ENCODE measurements at places on chromosomes 2 and 18. TPM values are rescaled to one million over a fixed set of nuclear protein-coding genes. Genes with fewer than 3 reads are reported as not detected.

The IL1R2 gene
- 8.2 TPM for total RNA-seq

The TMEM87B gene
- 38.3 TPM for total RNA-seq

The IL1RN gene
- total RNA-seq: 3.8 TPM

DNA sequence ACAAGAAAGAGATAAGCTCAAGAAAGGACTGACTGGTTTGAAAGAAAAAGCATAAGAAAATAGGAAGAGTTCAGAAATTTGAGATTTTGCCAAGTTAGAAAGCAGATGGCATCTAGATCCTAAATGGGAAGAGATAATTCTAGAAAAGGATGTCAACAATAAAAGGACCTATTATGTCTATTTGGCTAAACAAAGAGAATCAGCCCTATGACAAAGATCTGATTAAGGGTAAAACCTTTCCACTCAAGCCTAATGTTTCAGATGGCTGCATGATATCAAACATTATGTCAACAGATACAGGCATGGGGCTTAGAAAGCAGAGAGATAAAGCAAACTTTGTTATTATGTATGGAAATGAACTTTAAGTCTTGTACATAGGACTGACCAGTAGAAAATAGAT, 465.0 kb upstream of the TRIB2 start:
- DNase-seq: no peak
- no peak overlapping the region for H3K4me3 ChIP-seq
- no peaks in the 10 kb centered on the region for H3K27me3 ChIP-seq
- no peaks in the 10 kb centered on the region for H3K4me1 ChIP-seq
- no peak overlapping the region for H3K27ac ChIP-seq
- no peaks in the 10 kb centered on the region for H3K36me3 ChIP-seq

DNA sequence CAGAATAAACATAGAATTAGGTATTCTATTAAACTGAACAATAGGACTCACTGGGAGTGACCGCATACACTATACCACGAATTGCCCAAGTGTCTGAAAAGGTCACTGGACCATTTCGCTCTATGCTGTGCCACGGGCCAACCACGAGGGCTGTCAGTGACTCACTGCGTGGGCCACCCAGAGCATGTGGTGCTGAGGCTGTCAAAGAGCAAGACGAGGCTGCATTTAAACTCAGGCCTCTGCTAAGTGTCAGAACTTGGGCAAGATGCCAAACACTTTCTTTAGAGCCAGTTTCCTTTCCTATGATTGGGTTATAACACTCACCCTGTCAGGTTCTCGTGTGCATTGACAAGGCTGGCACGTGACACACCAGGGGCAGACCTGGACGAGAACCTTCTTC, 97.5 kb downstream of the SH3YL1 start:
- no peaks in the 10 kb centered on the region for H3K4me1 ChIP-seq
- H3K4me3 ChIP-seq: no peak overlapping the region
- no peak overlapping the region for H3K27ac ChIP-seq

- DNase-seq: no peak
- no peak overlapping the region for H3K27ac ChIP-seq
- no peaks in the 10 kb centered on the region for H3K36me3 ChIP-seq
- H3K4me3 ChIP-seq: no peak overlapping the region
These were observed 17.0 kb upstream of the C1QL2 start for GRCh38 chr2:119175517-119175916.

GRCh38 chr18:8662560-8663255, 42.6 kb upstream of the MTCL1 start:
- no peak for DNase-seq
- no peak overlapping the region for H3K27ac ChIP-seq
- H3K36me3 ChIP-seq: no peaks in the 10 kb centered on the region
- no peak overlapping the region for H3K4me3 ChIP-seq

DNA sequence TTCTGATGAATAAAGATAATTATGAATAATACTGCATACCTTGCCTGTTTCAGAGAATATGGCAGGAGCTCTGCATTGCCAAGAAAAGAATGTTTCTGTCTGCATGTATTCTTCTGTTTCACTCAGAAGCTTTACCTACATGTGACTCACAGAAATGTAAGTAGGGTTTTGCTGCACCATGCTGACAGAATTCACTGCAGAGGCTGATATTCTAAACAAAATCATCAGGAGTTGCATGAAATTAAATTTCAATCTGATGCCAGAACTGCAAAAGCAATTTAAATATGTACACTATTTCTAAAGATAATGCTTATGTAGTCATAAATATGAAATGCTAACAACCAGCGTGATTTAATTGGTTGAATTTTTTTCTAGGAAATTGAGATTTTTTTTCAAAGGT, 332.8 kb upstream of the FSHR start:
- H3K27me3 ChIP-seq: no peaks in the 10 kb centered on the region
- DNase-seq: no peak
- H3K4me3 ChIP-seq: no peak overlapping the region
- no peaks in the 10 kb centered on the region for H3K4me1 ChIP-seq

GRCh38 chr18:22102953-22103646, 66.3 kb upstream of the GATA6 start:
- H3K36me3 ChIP-seq: no peaks in the 10 kb centered on the region
- H3K4me3 ChIP-seq: no peak overlapping the region
- H3K27me3 ChIP-seq: no peaks in the 10 kb centered on the region
- DNase-seq: no peak
- H3K27ac ChIP-seq: no peak overlapping the region
- no peaks in the 10 kb centered on the region for H3K4me1 ChIP-seq

DNA sequence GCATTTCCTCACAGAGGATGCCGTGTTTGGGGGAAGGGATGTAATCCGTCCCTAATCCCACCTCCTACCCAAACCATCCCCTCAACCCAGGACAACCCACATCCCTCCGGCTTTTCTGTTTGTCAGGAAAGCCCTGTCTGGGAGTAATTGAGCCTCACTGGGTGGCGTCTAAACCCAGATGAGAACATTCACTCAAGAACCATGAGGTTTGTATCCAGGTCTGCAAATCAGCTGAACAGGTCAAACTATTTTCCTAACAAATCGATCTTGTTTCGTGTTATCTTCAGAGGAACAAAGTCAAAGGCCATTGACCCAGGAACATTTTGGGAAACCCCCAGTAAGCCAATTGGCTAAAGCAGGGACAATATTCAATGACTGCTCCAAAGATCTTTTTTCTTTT, 25.7 kb downstream of the CYP27C1 start:
- no peak overlapping the region for H3K4me3 ChIP-seq
- no peaks in the 10 kb centered on the region for H3K27me3 ChIP-seq

- no peaks in the 10 kb centered on the region for H3K4me1 ChIP-seq
- H3K27ac ChIP-seq: no peak overlapping the region
- H3K4me3 ChIP-seq: no peak overlapping the region
- no peak for DNase-seq
- H3K36me3 ChIP-seq: no peaks in the 10 kb centered on the region
- no peaks in the 10 kb centered on the region for H3K27me3 ChIP-seq
These were observed 132.5 kb downstream of the CSRNP3 start for GRCh38 chr2:165601928-165602521.

DNA sequence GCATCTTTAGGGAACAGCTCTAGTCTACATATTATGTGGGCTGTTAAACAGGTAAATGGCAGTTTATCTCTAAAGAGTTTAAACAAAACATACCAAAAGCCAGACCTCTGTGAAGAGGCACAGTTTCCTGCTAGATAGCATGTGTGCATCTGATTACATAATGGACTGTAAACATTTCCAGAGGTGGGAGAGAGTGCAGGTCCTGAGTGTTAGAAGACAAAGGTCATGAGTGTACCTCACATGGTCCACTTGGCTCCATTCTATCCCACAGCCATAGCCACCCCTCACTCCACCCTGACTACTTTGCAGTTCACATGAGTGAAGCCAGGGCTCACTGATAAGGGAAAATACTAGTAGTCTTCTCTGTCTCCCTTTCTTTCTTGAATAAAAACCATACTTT, 233.4 kb downstream of the MTX2 start:
- H3K36me3 ChIP-seq: no peaks in the 10 kb centered on the region
- no peak for DNase-seq
- no peaks in the 10 kb centered on the region for H3K4me1 ChIP-seq
- no peak overlapping the region for H3K27ac ChIP-seq
- no peak overlapping the region for H3K4me3 ChIP-seq
- no peaks in the 10 kb centered on the region for H3K27me3 ChIP-seq

DNA sequence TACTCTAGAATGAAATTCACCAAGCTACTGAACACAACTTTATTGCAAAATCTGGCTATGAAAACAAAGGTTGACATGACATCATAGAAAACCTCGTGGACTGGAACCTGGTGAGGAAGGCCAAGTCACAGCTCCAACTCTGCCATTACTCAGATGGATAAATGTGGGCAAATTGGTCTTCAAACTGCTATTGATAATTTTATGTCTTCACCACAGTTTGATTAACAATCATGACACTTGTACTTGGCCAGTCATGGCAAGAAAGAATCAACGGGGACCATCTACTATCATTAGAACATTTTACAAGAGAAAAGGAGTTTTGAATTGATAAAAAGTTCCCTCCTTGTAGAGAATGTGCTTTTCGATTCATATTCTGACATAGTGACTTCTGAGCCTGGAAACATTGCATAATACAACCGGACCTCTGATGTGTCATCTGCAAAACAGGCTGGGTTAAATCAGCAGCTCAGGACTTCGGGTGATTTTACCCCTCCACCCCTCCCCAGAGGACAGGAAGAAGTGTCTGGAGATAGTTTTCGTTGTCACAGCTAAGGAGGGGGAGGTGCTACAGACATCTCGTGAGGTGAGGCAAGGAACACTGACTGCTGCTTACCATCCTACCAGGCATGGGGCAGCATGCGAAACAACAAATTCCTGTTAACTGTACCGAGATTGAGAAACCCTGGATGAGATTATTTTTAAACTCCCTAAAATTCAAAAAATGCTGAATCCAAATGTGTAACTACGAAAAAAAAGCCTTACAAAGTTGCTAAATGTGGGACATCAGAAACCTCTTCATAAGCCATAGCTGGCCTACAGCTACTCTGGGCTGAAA, 8.4 kb downstream of the L3MBTL4 start:
- H3K4me3 ChIP-seq: no peak overlapping the region
- peak overlapping the region; percentile 91 for H3K27ac ChIP-seq
- H3K36me3 ChIP-seq: no peaks in the 10 kb centered on the region
- H3K4me1 ChIP-seq: no peaks in the 10 kb centered on the region
- H3K27me3 ChIP-seq: no peaks in the 10 kb centered on the region
- no peak for DNase-seq

DNA sequence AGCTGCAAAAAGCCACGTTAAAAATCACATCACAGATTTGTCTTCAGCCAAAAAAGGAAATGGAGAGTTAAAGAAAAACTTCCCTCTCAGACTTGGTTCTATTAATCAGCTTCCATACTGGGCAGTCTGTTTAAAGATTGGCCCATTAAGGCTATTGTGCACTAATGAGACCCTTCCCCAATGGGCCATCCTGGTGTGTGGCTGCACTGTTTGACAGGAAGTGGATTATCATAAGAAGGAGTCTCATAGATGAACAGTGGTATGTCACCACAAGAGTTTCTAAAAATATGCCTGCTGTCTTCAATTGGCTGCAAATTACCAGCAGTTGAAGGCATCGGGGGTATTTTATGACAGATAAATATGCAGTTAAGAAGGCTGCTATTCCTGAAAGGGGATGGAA, 247.6 kb upstream of the THSD7B start:
- no peak overlapping the region for H3K27ac ChIP-seq
- H3K36me3 ChIP-seq: no peaks in the 10 kb centered on the region
- peaks cover 3% of the 10 kb centered on the region for H3K27me3 ChIP-seq
- no peak overlapping the region for H3K4me3 ChIP-seq
- DNase-seq: no peak
- H3K4me1 ChIP-seq: no peaks in the 10 kb centered on the region

DNA sequence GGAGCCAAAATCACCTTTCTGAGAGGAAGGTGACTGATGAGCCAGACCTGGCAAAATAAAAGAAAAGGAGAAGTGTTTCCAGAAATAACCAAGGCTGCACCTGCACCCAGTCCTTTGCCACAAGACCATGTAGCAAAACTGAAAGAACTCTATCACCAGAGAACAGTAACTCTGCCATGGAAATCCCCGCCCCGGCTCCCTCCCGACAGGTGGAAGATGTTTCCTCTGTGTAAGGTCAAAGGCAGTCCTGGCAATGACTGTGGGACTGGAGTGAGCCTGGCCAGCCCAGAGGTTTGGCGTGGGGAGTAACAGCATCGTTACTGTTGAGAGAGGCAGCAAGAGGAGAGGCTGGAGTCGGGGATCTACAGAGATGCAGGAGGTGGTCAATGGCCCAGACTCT, 42.3 kb downstream of the SPRED2 start:
- no peak for DNase-seq
- peaks cover 3% of the 10 kb centered on the region for H3K4me1 ChIP-seq
- H3K27ac ChIP-seq: peak overlapping the region; percentile 31

DNA sequence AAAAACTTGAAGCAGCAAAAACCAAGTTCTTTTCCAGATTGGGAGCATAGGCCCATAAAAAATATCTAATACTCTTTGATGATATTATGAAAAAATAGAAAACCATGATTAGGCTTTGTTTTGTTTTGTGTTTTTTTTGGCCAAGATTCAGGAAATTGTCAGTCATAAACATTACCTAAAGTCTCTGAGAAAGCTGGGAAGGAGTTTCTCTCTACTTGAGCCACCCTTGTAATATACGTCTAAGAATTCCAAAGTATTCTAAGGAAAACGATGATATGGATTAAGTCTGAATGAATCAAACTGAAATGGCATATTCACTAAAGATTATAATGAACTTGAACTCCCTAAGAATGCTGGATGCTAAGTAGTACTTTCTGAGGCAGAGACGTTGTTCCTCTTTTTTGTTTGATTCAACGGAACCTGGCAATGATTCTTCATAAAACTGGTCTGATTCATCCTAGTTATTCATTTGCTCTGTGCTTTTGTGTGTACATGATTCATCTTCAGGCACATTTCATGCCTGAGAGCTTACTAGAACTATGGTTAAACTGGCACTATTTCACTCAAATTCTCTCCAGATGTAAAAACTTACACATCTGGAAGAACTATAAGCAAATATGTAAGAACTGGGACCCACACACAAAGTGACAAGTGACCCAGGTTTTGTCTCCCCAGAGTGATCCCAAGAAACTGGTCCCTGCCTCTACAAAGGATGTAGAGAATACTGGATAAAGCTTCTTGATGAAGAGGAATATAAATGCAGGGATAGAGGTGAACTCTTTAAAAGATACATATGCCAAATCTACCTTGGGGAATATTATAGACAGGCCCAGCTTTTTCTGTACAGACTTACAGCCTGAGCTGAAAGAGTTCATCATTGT, 159.7 kb downstream of the DOCK10 start:
- H3K27me3 ChIP-seq: no peaks in the 10 kb centered on the region
- H3K27ac ChIP-seq: no peak overlapping the region
- H3K4me3 ChIP-seq: no peak overlapping the region
- no peak for DNase-seq
- no peaks in the 10 kb centered on the region for H3K4me1 ChIP-seq
- H3K36me3 ChIP-seq: no peaks in the 10 kb centered on the region

GRCh38 chr2:67516899-67517530, 119.9 kb downstream of the ETAA1 start:
- H3K27me3 ChIP-seq: no peaks in the 10 kb centered on the region
- no peaks in the 10 kb centered on the region for H3K4me1 ChIP-seq
- no peak overlapping the region for H3K27ac ChIP-seq

GRCh38 chr2:68157002-68157401, 686 bp upstream of the PNO1 start:
- H3K36me3 ChIP-seq: no peaks in the 10 kb centered on the region
- DNase-seq: no peak
- H3K4me3 ChIP-seq: peak overlapping the region; percentile 83
- H3K27ac ChIP-seq: peak overlapping the region; percentile 83
- no peaks in the 10 kb centered on the region for H3K27me3 ChIP-seq
